ENCODE measurements at places on chromosomes 4 and X. TPM values are rescaled to one million over a fixed set of nuclear protein-coding genes. Genes with fewer than 3 reads are reported as not detected.
A peak's percentile ranks its signal among the peaks of the same experiment; 100 is the strongest.

DNA sequence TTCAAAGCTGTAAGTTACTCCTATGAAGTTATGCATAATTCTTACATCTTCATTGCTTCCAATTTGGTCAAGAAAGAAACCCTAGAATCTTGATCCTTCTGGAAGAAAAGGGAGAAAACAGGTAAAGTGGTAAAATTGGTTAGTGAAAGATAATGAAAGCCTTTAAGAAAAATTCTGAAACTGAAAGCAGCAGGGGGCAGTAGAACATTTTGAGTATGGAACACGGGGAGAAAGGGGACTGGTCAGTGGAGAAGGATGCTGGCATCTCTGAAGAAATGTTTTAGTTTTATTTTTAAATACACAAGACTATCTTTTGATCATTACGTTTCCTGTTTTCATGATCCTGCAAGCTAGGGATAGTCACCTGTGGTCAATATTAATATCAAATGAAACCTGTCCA, 54.3 kb downstream of the SLIT2 start:
- H3K27me3 ChIP-seq: no peaks in the 10 kb centered on the region
- DNase-seq: no peak

DNA sequence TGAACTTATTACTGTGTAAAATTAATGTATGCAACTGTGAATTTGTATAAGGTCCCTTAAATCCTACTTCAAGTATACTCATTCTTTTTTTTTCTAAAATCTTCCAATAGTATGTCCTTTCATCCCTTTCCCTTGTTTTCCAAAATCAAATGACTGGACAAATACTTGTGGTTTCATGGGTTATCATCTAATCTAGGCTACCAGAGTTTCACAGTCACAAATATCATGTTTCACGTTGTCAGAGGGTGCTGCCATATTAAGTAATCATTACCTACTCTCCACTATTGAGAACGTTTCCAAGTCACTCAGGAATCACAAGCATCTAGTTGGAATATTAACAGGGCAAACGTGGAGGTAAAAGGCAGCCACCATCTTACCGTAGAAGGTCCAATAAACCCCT, 1235.0 kb upstream of the TENM3 start:
- H3K27me3 ChIP-seq: no peaks in the 10 kb centered on the region
- no peak overlapping the region for H3K4me3 ChIP-seq
- H3K27ac ChIP-seq: no peak overlapping the region
- no peak for DNase-seq
- H3K4me1 ChIP-seq: no peaks in the 10 kb centered on the region

DNA sequence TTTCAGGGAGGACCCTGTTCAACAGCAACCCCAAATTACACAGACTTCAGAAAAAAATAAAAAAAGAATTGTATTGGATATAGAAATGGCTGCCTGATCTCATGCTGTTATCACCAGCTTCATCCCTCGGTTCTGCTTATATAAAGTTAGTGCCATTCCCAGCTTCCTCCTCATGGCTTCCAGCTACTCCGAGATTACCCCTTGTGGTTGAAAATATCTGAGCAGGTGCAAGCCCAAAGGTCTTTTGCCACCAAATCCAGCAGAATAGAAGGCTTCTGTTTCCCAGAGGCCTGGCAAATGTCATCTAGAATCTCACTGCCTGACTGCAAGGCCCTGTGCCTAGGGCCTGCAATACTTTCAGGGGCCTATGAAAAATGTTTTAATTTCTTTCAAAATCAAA, 13.8 kb upstream of the HPGDS start:
- no peak overlapping the region for H3K4me3 ChIP-seq
- no peaks in the 10 kb centered on the region for H3K4me1 ChIP-seq
- no peaks in the 10 kb centered on the region for H3K36me3 ChIP-seq
- no peaks in the 10 kb centered on the region for H3K27me3 ChIP-seq

Gene MED14
- total RNA-seq: 27.0 TPM

Gene CA5B
- 6.6 TPM for total RNA-seq

DNA sequence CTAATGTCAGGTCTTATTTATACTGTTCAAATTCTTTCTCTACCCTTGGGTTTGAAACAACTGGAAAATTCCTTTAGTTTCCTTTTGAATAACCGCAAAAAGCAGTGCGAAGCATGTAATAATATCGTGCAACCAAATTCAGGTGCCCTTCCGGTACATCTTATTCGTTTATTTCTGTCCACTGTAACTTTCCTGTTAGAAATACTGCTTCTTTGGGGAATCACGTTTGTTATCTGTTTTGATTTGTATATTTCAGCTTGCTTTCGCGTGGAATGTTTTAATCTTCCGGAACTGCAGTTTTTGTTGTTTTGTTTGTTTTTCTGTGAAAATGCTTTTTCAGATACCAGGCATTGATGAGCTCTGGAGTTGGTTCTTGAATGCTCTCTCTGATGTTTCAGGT, 85.7 kb upstream of the HPRT1 start:
- H3K27ac ChIP-seq: peak overlapping the region; percentile 95
- peaks cover 9% of the 10 kb centered on the region for H3K4me1 ChIP-seq
- no peak overlapping the region for H3K4me3 ChIP-seq
- no peaks in the 10 kb centered on the region for H3K27me3 ChIP-seq
- DNase-seq: no peak
- H3K36me3 ChIP-seq: no peaks in the 10 kb centered on the region

Gene PTCHD1
- total RNA-seq: not detected

- no peak for DNase-seq
- no peaks in the 10 kb centered on the region for H3K27me3 ChIP-seq
- H3K4me1 ChIP-seq: no peaks in the 10 kb centered on the region
- no peak overlapping the region for H3K27ac ChIP-seq
- H3K4me3 ChIP-seq: no peak overlapping the region
Measured at GRCh38 chrX:86133761-86134160, 14.5 kb upstream of the DACH2 start.

Gene IL21
- not detected for total RNA-seq

DNA sequence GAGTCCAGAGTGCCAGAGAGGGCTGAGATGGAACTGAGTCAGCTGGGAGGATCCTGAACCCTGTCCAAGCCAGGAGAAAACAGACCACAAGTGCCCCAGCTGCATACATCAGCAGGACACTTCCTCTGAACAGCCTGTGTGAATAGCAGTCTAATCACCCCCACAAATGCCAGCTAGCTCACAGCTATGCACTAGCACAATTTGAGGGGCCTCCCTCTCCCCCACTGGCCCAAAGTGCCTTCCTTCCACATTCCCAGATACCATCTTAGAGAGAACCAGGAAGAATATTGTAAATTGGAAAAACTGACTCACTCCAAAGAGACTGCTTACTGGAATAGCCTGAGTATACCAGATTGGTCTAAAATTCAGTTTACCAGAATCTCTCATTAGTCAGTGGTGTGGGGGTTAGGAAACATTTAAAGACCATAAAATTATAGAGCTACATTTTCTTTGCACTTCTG, 292.6 kb upstream of the KLF3 start:
- H3K36me3 ChIP-seq: no peaks in the 10 kb centered on the region
- H3K4me1 ChIP-seq: no peaks in the 10 kb centered on the region
- H3K4me3 ChIP-seq: no peak overlapping the region
- H3K27ac ChIP-seq: no peak overlapping the region
- no peak for DNase-seq

DNA sequence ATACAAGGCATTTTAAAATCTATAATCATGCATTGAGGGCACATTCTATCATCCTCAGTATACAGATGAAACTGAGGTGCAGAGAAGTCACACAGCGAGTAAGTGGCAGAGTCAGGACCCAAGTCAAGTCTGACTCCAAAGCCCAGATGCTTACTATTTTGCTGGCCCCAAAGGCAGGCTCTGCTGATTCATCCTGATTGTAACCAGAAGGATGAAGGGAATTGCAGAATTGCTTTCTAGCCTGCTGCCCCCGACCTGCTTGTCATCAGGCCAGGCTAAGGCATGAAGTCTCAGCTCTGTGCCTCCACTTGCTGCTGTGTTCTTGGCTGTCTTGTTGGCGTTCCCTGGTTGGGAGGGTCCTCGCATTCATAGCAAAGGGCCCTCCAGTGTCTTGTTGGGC, 62.7 kb downstream of the SLC9A6 start:
- no peaks in the 10 kb centered on the region for H3K4me1 ChIP-seq
- H3K27ac ChIP-seq: no peak overlapping the region
- no peak for DNase-seq
- H3K36me3 ChIP-seq: no peaks in the 10 kb centered on the region

Gene RPS6KA6
- 3.6 TPM for total RNA-seq

- no peaks in the 10 kb centered on the region for H3K36me3 ChIP-seq
- H3K27ac ChIP-seq: no peak overlapping the region
- H3K27me3 ChIP-seq: no peaks in the 10 kb centered on the region
- H3K4me1 ChIP-seq: no peaks in the 10 kb centered on the region
- DNase-seq: no peak
Measured at GRCh38 chr4:168398589-168398988, 80.0 kb upstream of the DDX60 start.

Gene FAM241A
- 2.6 TPM for total RNA-seq
